ENCODE measurements at places on chromosomes 7 and 10. TPM values are rescaled to one million over a fixed set of nuclear protein-coding genes. Genes with fewer than 3 reads are reported as not detected.

DNA sequence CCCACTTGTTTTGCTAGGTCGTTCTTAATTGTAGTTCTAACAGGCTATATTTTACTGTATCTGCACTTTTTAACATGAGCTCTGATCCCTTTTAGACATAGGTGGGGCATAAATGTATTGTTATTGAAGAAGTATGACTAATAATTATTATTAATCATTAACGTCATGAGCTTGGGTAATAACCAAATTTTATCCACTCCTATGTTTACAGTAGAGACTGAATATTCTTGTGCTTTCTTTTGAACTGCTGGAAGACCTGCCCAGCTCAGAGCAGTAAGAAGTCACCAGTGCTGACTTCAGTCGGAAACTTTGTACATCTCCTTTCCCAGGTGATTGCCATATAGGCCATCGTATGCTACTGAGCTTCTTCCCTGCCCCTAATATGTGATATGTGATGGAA, 18.7 kb downstream of the PKD2L1 start:
- H3K4me3 ChIP-seq: no peak overlapping the region
- H3K4me1 ChIP-seq: no peaks in the 10 kb centered on the region
- DNase-seq: no peak
- H3K27me3 ChIP-seq: peaks cover 55% of the 10 kb centered on the region
- H3K36me3 ChIP-seq: no peaks in the 10 kb centered on the region

DNA sequence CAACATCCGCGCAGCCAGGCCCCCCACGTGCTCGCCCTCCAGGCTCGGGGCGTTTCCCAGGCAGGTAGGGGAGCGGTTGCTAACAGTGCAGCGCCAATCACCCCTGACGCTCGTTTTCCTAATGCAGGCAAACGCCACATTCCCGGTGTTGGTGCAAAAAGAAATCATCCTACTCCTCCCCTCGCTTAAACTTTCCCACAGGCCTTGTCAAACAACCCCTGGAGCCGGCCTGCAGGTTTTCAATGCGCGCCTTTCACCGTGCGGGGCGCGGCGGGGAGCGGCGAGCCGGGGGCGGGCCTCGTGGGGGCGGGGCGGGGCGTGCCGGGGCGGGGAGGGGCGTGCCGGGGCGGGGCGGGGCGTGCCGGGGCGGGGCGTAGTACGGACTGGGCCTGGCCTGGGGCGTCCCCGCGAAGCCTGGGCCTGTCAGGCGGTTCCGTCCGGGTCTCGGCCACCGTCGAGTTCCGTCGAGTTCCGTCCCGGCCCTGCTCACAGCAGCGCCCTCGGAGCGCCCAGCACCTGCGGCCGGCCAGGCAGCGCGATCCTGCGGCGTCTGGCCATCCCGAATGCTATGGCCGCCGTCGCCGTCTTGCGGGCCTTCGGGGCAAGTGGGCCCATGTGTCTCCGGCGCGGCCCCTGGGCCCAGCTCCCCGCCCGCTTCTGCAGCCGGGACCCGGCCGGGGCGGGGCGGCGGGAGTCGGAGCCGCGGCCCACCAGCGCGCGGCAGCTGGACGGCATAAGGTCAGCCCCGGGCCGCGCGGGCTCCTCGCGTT, at the start of gene ECHDC3:
Gene ECHDC3, plus strand, starts transcription at position 374 of the 770 bp plus-strand sequence. Its CDS starts 195 bp downstream, at position 569.
- H3K36me3 ChIP-seq: peaks cover 4% of the 10 kb centered on the region
- no peak within 1 kb of the TSS for H3K27ac ChIP-seq
- DNase-seq: peak; percentile 17
- H3K4me3 ChIP-seq: no peak within 1 kb of the TSS

DNA sequence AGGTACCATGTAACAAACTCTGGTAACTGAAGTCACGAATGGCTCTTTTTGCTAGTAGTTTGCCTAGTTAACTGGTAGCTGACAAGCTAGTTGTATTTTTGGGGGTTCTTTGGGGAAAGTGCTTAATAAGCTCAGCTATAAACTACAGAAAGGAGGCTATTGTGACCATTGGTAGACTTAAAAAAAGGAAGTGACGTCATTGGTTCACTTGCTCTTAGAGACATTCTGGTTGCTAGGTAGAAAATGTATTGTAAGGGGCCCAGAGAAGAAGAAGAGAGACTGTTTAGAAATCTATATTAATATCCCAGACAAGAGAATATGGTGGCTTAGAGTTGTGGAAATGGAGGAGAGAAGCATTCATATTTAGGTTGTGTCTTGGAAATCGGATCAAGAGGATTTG, 103.0 kb downstream of the NXPH1 start:
- H3K36me3 ChIP-seq: no peaks in the 10 kb centered on the region
- H3K4me1 ChIP-seq: no peaks in the 10 kb centered on the region
- H3K4me3 ChIP-seq: no peak overlapping the region
- no peak overlapping the region for H3K27ac ChIP-seq
- H3K27me3 ChIP-seq: no peaks in the 10 kb centered on the region

DNA sequence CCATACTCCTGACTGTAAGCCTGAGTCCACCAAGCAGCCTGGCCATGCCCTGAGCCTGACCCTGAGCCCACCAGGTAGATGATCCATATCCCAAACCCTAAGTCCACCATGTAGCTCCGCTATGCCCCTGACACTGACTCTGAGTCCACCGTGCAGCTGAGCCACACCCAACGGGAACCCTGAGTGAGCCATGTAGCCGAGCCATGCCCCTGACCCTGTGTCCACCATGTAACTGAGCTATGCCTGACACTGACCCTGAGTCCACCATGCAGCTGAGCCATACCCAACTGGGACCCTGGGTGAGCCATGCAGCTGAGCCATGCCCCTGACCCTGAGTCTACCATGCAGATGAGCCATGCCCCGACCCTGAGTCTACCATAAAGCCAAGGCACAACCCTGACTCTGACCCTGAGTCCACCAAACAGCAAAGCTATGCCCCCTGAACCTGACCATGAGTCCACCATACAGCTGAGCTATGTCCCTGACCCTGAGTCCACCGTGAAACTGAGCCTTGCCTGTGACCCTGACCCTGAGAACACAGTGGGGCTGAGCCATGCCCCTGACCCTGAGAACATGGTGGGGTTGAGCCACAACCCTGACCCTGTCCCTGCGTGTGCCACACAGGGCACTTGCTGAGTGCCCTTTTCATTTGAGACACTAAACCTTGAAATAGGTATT, 299.8 kb downstream of the TNS3 start:
- H3K4me1 ChIP-seq: no peaks in the 10 kb centered on the region
- no peak for DNase-seq
- H3K27ac ChIP-seq: no peak overlapping the region
- H3K36me3 ChIP-seq: peaks cover 8% of the 10 kb centered on the region

DNA sequence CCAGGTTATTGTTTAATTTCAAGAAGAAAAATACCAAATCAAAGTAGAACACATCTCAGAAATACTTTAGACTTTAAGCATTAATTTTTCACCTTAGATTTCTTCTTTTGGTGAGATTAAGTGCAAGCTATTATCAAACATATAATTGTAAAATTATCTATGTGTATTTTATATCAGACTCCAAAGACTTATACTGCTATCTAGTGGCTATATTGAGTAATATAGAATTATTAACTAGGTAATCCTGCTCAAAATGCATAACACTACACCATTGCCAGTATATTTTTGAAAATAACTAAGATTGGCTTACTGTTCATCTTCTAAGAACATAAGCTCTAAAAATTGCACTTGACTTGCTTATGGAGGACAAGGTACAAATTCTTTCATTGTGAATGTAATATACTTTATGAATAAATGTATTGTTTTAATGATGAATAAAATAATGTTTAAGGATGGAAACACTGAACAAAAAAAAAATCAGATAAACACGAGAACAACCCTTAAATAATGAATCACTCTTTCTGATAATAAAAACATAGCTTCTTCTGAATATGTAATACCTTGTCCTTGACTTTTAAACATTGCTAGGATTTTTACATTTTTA, 86.7 kb upstream of the GNAI1 start:
- no peak overlapping the region for H3K27ac ChIP-seq
- H3K4me1 ChIP-seq: no peaks in the 10 kb centered on the region
- no peaks in the 10 kb centered on the region for H3K36me3 ChIP-seq
- DNase-seq: no peak

GRCh38 chr10:49500412-49500811, 38.5 kb downstream of the ERCC6 start:
- no peaks in the 10 kb centered on the region for H3K27me3 ChIP-seq
- H3K36me3 ChIP-seq: peaks cover 35% of the 10 kb centered on the region
- H3K27ac ChIP-seq: no peak overlapping the region
- no peak for DNase-seq
- no peak overlapping the region for H3K4me3 ChIP-seq

DNA sequence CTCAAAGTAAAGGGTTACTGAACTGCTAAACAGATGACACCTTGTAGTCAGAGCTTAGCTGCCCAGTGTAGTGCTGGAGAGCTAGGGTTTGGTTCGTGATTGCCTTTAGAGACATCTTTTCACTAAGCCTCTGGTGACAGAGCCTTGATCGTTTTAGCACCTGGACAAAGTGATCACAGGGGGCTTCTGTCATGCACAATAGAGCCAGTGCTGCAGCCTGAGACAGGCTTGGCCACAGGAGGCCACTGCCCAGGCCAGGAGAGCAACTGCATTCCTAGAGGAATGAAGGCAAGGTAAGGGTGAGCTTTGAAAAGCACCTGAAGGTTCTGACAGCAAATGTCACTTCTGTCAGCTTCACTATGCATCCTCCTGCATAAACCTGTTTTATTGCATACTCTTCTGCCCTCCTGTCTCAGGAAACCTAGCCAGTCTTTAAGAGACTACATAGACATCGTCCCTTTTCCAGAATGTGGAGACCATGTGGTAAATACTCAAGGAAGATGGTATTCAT, 122.9 kb downstream of the NPY start:
- no peak for DNase-seq
- no peaks in the 10 kb centered on the region for H3K36me3 ChIP-seq
- H3K4me3 ChIP-seq: no peak overlapping the region
- H3K27me3 ChIP-seq: peaks cover 16% of the 10 kb centered on the region
- no peak overlapping the region for H3K27ac ChIP-seq

GRCh38 chr10:44293306-44293778, 91.6 kb downstream of the CXCL12 start:
- peaks cover 13% of the 10 kb centered on the region for H3K27me3 ChIP-seq
- no peaks in the 10 kb centered on the region for H3K4me1 ChIP-seq
- H3K27ac ChIP-seq: no peak overlapping the region
- no peaks in the 10 kb centered on the region for H3K36me3 ChIP-seq
- DNase-seq: no peak

GRCh38 chr7:140005754-140006503, 56.8 kb downstream of the PARP12 start:
- DNase-seq: no peak
- H3K27me3 ChIP-seq: no peaks in the 10 kb centered on the region

DNA sequence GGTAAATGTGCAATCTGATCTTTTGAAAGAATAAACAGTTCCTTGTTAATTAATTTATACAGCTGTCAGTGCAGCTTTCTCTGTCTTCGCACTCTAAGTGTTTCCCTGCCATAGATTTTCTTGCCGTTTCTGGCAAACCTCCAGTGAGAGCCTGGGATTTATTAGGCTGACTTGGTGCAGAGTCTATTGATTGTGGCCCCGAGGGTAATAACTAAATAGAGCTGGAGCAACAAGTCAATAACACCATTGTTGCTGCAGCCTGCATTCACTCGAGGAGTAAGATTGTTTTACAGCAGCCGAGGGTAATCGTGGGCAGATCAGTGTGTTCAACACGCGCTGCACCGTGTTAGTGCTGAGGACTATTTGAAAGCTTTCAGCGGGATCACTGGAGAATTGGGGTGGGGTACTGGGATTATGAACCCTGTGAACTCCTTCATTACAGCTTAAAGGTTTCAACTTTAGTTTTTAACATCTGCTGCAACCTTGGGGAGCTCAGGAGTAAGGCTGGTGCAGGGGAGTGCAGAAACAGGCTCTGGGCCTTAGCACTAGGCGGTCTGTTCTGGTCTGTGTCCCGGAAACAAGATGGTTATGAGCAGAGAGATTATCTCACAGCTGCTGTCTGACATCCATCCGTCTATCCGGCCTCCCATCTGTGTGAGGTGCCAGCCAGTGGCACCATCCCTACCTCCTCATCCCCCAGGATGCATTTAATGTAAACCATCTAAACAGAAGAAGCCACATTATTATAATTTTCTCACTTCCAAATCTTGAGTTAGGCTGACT, 174.0 kb upstream of the TCF7L2 start:
- DNase-seq: no peak
- H3K4me1 ChIP-seq: peaks cover 2% of the 10 kb centered on the region
- no peaks in the 10 kb centered on the region for H3K36me3 ChIP-seq
- H3K27ac ChIP-seq: no peak overlapping the region
- no peaks in the 10 kb centered on the region for H3K27me3 ChIP-seq

GRCh38 chr7:36925207-36925606, 200.9 kb upstream of the AOAH start:
- no peak for DNase-seq
- H3K36me3 ChIP-seq: peaks cover 46% of the 10 kb centered on the region
- H3K4me1 ChIP-seq: peaks cover 13% of the 10 kb centered on the region

DNA sequence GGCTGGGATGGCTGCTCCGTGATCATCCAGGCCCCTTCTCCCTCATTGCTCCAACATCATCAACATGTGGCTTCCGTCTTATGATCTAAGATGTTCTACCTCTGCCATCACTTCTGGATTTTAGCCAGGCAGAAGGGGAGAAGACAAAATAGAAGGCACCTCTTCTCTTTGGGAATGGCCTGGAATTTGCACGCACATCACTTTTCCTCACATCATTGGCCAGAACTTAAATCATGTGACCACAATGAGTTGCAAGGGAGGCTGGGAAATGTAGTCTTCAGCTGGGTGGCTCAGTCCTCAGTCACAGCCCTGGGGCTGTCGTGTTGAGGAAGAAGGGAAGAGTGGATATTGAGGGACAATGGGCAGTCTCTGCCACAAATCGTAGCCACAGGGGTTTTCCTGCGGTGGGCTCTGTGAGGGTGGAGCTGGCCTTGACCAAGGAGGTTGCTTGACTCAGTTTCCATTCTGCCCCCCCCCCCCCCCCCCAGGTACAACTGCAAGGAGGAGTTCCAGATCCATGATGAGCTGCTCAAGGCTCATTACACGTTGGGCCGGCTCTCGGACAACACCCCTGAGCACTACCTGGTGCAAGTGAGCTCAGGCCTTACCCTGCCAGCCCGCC, 50.3 kb downstream of the PALD1 start:
- no peaks in the 10 kb centered on the region for H3K27me3 ChIP-seq
- H3K4me1 ChIP-seq: no peaks in the 10 kb centered on the region
- no peak for DNase-seq

DNA sequence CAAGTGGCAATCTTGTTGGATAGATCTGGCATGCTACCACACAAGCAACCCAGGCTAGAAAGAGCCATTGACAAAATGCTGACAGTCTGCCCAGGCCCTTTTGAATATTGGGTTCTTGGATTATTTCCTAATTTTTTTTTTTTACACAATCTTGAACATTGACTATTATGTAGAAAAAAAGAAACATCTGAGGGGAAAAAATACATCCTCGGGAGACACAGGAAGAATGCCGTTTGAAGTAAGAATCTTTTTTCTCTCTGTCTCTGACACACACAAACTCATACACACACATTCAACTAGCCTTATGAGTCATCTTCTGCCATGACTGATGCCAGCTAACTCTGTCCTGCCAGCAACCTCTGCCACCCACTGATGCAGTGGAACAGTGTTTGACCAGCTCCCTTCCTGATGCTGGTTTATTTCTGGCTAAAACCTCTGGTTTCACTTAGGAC, 47.2 kb downstream of the SORBS1 start:
- H3K27ac ChIP-seq: peak overlapping the region; percentile 29
- H3K36me3 ChIP-seq: no peaks in the 10 kb centered on the region
- DNase-seq: no peak
- peaks cover 9% of the 10 kb centered on the region for H3K27me3 ChIP-seq
- H3K4me1 ChIP-seq: peaks cover 13% of the 10 kb centered on the region
- no peak overlapping the region for H3K4me3 ChIP-seq

Gene APBB1IP
- total RNA-seq: 47.4 TPM

Gene PIK3CG
- 36.6 TPM for total RNA-seq

Gene AASS
- 2.2 TPM for total RNA-seq

Gene HECW1
- not detected for total RNA-seq

Gene C10orf143
- total RNA-seq: 3.1 TPM

Gene ZNF722
- total RNA-seq: not detected

Gene PHYHIPL
- not detected for total RNA-seq

Gene DHX32
- 16.5 TPM for total RNA-seq

Gene CD36
- not detected for total RNA-seq

Gene VSTM4
- total RNA-seq: 0.57 TPM
